ENCODE measurements at places on chromosomes 11 and 22.

DNA sequence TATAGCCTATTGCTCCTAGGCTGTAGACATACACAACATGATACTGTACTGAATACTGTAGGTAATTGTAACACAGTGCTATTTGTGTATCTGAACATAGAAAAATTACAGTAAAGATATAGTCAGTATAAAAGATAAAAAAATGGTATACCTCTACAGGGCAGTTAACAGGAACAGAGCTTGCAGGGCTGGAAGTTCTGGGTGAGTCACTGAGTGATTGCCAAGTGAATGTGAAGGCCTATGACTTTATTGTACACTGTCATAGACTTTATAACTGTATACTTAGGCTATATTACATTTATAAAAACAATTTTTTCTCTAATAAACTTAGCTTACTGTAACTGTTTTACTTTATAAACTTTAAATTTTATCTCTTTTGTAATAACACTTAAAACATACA lies 332.4 kb upstream of the ARHGAP42 start:
- DNase-seq, result no peak

DNA sequence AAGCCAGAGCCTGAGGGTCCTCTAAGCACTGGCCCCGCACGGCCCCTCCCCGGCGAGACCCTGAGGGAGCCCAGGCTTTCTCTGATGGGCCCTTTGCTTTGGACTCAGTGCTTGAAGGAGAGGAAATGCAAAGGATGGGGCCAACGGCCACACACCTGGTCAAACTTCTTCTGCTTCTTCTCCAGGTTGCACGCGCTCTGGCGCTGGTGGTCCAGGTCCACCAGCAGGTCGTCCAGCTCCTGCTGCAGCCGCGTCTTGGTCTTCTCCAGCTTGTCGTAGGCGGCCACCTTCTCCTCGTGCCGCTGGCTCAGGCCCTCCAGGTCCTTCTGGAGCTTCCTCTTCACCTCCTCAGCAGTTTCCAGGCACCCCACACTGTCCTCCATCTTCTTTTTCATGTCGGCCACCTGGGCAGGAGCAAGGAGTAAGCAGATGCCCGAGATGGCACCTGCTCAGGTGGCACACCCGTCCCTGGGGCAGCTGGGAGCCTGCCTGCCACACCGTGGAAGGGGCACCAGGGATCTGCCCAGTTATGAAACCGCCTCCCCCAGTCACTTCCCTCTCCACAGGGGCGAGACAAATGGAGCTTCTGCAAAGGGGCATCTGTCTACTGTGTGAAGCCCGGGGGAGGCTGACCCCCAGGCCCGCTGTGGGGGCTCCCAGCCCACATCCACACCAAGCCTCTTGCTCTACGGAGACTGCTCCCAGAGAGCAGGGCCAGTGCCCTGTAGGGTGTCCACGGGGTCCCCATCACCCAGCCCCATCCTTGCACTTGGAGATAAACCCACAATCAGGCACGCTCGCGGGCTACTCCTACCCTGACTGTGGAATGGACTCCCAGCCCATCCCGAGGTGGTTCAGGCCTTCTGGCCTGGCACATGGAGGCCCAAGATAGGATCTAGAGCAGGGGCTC lies 39.2 kb downstream of the APOL1 start:
- no peak for DNase-seq

DNA sequence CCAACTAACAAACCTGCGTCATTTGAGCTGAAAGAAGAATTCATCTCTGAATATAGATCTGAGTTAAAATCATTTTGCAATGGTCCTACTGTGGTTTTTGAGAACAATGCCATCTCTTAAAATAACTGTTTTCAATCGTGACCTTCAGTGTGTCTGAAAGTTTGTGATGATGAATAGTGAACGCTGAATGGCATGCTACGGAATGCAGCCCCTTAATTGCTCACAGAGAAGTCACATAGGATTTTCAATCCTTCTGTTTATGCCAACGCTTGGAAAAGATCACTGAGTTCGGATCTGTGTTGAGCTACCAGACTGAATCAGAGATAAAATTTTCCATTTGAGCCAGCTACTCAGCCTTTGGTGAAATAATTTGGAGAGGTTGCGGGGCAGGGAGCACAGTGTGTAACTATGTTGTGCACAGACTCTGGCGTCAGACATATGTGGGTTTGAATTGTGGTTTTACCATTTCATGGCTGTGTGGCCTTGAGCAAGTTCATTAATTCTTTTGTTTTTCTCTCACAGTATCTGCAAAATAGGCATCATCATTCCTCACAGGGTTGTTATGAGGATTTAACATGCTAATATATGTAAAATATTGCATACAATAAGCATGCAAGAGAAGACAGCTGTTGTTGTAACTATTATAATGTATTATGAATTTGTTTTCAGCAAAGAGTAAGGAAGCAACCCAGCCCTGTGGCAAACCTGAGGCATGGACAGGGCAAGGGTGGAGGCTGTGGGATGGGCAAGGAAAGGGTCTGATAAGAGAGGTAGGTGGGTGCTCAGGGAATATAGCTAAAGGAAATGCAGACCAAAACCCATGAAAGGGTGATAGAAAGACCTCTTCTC lies 679.9 kb downstream of the KCNA4 start:
- DNase-seq, result no peak

DNA sequence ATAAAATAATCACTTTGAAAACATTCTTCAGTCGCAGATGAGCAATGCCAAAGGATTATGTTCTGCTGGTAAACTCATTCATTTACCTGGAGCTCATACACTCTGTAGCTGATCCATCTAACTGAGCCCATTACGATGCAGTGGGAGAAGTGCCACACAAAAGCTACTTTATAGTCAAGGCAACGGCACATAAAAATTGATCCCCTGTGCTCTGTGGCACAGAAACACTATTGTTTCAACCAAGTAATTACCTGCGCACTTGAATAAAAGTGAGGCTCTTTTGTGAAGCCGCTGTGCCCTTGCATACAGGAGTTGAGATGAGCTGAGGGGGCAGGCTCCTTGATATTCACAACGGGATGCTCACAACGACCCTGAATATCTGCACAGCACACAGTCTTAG lies 7.2 kb downstream of the DKK3 start:
- no peak for DNase-seq

GRCh38 chr11:39385911-39386310 lies 2073.5 kb downstream of the LRRC4C start:
- no peak for DNase-seq

DNA sequence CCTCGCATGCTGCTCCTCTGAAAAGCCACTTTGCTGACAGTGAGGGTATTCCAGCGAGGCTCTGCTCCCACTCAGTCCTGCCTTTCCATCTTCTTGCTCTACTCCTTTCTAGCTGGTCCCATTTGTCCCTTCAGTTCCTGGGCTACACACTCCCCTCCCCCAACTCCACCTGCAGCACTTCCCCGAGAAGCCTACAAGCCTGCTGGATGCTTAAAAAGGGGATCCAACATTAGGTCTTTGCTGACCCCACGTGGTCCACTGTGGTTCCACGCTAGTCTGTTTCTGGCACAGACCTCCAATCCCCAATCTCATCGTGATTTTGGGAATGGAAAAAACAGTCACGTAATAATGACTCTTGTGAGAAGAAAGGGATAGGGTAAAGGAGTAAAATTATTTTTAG lies 121.6 kb upstream of the SNX19 start:
- DNase-seq, result no peak

- DNase-seq, result no peak
Measured at GRCh38 chr22:26592421-26592891, 2.5 kb upstream of the TPST2 start.

DNA sequence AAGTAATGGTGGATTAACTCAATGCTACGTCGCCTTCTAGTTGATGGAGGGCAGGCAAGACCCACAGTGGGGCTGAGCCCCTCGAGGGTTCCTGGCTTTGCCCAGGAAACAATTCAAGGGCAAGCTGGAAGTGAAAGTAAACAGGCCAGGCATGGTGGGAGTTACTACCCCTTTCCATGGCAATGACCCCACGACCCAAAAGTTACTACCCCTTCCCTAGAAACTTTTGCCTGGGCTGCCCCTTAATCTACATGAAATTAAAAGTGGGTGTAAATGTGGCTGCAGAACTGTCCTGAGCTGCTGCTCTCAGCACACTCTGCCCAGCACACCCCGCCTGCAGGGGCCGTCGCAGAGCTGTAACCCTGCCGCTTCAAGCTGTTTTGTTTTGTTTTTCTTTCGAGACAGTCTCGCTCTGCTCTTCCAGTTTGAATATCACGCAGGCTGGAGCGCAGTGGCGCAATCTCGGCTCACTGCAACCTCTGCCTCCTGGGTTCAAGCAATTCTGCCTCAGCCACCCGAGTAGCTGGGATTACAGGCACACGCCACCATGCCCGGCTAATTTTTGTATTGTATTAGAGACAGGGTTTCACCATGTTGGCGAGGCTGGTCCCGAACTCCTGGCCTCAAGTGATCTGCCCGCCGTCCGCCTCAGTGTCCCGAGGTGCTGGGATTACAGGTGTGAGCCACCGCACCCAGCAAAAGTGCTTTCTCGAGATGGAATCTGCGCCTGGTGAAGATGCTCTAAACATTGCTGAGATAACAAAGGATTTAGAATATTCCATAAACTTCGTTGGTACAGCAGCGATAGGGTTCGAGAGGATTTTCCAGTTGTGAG lies 5.9 kb upstream of the RNH1 start:
- DNase-seq, result no peak

DNA sequence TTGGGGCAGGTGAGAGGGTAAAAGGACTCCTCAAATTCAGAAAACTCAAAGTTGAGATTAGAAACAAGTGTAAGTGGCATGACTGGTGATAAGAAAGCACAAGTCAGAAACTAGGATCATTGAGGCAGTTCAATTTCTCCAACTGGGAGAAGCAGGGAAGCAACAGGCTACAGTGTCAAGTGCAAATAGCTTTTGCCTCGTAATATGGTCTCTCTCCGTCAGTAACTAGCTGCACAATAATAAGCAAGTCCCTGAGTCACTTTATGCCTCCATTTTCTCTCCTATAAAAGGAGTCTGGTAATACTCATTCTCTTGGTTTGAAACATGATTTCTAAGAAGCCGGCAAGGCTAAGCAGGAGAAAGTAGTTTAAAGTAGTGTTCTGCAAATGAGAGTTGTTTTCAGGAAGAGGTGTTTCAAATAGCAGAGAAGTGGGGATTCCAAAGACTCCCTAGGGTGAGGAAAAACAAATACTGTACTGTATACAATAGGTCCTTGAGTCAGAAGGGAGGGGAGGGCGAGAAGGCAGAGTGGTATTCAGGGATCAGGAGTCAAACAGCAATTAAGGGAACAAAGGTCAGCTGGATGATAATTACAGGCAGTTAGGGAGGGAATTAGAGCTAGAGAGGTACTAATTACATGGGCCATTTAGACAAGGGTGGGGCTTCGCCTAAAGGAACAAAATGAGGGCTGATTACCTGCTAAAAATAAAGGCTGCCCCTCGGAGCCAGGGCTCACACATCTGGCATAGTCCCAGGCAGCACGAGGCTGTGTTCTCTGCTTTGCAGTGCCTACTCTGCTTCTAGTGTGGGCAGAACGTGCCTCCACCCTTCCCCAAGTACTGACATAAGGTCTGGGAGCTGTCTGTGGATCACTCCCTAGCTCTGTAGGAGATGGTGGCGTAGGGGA lies 96.0 kb upstream of the BDNF start:
- DNase-seq, result no peak

- no peak for DNase-seq
Measured at GRCh38 chr11:3161720-3162409, 3.2 kb downstream of the OSBPL5 start.

DNA sequence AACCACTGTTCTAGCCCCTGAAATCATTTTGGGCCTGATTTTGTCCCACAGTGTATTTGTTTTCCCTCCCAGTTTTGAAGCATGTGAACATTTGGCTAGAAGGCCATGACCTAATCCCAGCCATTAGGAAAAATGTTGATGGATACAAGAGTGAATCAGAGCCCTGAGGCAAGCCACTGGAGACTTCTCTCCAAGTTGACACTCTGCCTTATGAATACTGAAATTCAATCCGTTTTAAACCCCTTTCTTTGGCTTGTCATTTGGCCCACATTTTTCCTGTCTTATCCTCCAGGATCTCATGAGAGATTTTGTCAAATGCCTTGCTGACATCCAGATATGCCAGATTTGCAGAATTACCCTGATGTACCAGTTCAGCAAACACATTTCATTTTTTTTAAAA lies 158.8 kb downstream of the FAT3 start:
- DNase-seq, result no peak

GRCh38 chr11:95212609-95213008 lies 18.4 kb downstream of the SESN3 start:
- DNase-seq, result no peak

GRCh38 chr22:44277386-44278135 lies 35.2 kb downstream of the SHISAL1 start:
- DNase-seq, result no peak

DNA sequence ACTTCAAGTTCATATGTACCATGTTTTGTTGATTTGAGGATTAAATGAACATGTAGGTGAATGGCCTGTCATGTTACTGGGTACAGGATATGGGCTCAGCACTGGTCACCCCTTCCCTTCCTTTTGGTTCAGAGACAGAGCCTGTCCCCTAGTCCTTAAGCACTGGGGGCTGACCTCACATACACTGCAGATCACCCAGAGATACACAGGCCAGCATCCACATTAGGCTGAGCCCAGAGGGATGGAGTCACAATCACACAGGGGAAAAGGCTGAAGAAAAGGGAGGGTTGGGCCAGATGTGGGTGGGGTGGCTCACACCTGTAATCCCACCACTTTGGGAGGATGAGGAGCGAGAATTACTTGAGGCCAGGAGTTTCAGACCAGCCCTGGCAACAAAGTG lies 62.3 kb downstream of the IGLL5 start:
- no peak for DNase-seq

GRCh38 chr22:44709881-44710392 lies 7.9 kb downstream of the PRR5 start:
- no peak for DNase-seq

DNA sequence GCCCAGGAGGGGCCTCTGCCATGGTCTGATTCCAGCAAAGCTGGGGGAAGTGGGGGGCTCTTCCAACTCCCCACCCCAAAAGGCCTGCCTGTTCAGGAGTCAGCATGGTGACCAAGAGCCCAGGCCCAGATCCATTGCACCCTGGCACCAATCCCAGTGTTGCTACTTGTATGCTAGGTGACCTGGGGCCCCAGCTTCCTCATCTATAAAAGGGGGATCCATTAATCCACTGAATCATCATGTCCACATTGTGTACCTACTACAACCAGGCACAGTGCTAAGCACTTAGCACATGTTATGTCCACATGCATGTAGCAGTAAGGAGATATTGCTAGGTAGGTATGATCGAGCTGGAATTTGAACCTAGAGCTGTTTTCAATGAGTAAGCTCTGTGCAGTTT lies 2.0 kb downstream of the SYT12 start:
- no peak for DNase-seq

DNA sequence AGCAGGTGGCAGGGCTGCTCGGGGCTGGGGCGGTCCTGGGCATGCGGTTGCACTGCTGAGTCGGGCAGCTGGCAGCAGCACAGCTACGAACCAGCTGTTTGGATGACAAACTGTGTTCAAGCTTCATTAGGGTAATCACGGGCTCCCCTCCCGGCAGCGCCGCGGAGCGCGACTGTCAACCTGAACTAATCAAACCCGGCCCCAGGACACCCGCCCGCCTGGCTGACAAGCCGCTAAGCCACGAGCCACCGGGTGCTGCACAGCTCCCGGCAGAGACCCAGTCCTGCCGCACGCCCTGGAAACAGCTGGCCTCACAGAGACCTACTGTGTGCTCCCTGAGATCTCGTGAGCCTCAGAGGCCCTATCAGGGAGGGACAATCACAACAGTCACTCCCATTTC lies 60.6 kb upstream of the TCF20 start:
- no peak for DNase-seq

GRCh38 chr11:31102316-31102715 lies 267.2 kb downstream of the DCDC1 start:
- no peak for DNase-seq

Measured in iPS DF 6.9 (cell line).